ENCODE measurements at places on chromosomes 5 and 9.

- DNase-seq: no peak
These were observed 53.6 kb downstream of the CWC27 start for GRCh38 chr5:64822320-64822719.

DNA sequence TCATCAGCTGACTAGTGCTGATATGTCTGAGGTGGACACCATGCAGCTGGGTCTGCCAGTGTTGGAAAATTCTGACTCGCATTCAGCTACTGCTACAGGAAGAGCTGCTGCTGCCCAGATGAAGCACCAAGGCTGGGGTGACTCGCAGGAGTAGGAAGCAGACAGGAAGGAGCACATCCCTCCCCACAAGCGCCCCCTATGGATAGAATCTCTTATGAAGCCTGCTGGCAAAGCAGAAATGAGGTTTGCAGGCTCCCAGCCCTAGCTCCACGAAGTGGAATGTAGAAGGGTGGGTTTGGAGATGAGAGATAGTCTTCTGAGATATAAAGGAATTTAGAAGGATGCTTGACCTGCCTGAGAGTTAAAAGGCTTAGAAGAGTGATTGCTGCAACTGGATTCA is 443.0 kb downstream of the ACTL7B start:
- no peak for DNase-seq

- DNase-seq: no peak
These were observed 1.6 kb downstream of the AIF1L start for GRCh38 chr9:131097948-131098278.

DNA sequence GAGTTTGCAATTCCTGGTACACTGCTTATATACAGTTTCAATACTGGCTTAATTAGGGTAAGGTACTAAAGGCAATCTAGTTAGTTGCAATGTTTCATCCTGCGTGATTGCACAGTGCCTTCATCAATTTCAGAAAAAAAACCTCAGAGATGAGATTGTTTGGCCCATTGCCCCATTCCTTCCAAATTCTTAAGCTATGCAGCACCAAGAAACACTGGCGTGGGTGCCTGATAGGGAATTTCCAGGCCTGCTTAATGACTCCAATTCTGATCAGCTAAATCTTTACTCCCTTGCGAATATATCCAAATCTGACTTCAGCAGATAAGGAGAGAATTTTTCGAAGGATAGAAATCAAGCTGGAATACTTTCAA is 35.9 kb upstream of the GAS1 start:
- DNase-seq: peak; percentile 58

- DNase-seq: no peak
These were observed 110.8 kb upstream of the GRIN3A start for GRCh38 chr9:101849102-101849707.

GRCh38 chr9:124623966-124624734 is 117.0 kb upstream of the NR5A1 start:
- no peak for DNase-seq

DNA sequence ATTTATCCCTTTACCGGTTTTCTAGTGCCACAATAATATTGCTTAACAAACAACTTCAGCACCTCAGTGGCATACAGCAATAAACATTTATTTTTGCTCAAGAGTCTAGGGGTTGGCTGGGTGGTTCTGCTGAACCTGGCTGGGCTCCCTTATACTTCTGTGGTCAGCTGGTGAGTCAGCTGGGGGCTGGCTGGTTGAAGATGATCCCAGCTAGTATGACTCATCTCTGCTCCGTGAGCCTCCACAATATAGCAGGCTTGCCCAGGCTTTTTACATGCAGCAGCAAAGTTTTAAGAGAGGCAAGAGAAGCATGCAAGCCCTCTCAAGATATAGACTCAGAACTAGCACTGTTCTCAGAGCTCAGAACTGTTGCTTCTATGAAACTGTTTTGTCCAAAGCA is 523.5 kb upstream of the CLINT1 start:
- peak; percentile 96 for DNase-seq

GRCh38 chr5:153755913-153756500 is 265.5 kb downstream of the GRIA1 start:
- DNase-seq: peak; percentile 56

- peak; percentile 48 for DNase-seq
These were observed 74.0 kb downstream of the PRR16 start for GRCh38 chr5:120538149-120538548.

DNA sequence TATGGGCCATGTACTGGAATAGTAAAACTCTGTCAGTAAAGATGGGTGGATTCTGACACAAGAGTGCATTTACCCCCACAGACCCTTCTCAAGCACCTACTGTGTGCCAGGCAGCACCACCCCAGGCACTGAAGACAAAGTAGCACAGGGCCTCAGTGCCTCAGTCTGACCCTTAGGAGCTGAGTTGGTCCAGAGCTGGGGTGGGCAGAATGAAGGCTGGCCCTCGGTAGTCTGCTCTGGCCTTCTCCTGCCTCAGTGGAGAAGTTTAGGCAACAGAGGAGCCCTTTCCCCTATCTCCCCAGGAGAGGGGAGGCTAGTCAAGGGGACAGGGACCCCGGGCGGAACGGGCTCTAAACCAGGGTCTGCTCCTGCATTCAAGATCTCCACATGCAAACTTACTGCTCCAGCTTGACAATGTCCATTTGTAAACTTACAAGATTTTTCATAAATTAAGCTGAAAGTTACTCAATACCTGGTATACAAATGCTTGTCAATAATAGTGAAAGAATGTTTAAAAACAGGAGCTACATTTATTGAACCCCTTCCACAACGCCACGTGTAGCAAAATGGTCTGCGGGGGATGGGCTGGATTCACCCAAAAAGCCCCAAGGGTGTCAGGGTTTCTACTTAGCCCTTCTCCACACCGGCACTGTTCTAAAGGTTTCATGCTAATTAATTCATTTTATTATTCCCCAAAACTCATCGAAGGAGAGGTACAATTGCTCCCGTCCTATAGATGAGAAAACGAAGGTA is 1.5 kb downstream of the VDAC1 start:
- no peak for DNase-seq

GRCh38 chr5:13939638-13940037 is 4.8 kb downstream of the DNAH5 start:
- no peak for DNase-seq

DNA sequence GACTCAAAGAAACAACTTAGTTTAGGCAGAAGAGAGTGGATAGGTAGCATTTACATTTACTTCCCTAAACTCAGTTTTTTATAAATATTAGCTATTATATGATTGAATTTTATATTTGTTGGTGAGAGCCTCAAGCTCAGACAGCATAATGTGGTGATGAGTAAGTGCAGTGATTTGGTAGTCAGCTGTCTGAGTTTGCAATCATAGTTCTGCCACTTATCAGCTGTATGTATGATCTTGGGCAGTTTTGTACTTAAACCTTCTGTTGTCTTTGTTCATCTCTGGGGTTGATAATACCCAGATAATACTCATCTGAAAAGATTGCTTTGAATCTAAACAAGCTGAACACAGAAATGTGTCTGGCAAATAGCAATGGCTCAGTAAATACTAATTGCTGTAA is 108.8 kb downstream of the ANXA1 start:
- DNase-seq: no peak

DNA sequence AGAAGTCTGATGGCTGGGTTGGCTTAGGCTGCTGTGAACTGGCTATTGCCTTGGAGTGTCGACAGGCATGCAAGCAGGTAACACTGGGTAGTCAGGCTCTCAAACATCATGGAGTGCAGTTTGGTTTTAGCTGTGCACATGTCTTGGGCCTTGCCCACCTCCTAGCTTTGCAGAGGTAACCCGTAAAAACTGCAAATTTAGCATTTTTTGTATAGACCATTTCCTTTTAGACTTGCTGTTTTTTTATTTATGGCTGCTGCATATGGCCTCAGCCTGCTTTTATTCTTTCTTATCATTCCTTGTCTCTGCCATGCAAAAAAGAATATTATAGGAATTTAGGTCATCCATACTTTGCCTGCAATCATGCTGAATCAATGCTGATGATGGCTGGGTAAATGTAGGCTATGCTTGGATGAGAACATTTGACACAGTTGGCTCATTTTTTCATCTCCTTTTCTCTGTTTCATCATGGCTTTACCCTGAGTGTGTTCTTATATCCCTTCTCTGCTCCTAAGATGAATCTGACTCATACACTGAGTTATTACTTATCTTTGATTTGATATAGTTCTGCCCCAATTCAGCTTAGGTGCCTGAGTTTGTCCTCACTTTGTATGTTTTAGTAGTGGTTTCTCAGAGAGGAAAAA is 27.2 kb downstream of the RECK start:
- DNase-seq: no peak

GRCh38 chr9:117092582-117092981 is 322.3 kb downstream of the ASTN2 start:
- DNase-seq: peak; percentile 24

DNA sequence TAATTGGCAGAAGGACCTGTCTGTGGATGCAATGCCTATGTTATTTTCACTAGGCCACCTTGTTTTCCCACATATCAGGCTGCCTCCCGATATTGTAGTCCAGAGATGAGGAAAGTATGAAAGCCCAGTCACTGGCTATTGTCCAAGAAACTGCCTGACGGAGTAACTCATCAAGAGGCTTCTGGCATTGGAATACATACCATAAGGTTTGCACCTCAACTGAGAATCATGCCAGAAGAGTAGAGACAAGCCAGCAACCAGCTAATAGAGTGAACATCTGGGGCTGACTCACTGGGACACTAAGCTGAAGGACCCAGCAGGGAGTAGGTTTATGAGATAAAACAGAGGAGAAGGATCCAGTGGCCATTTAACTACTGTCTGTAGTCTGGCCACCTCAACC is 137.2 kb upstream of the FST start:
- DNase-seq: peak; percentile 99

DNA sequence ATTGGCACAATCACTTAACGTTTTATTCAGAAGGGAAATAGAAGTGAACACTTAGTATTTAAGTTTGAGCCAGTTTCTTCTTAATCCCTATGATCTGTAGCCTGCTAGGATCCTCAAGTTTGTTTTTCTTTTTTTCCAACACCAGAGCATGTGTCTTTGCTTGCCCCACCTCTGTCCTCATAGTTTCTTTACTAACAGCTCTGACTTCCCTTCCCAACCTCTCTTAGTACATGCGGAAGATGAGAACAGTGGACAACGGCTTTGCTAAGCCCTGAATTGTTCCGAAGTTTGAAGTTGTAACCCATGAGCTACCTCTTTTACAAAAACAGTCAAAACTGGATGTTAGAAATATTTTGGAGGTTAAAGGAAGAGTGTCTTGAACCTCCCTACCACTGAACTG is 61.7 kb upstream of the TAF11L2 start:
- DNase-seq: peak; percentile 27

DNA sequence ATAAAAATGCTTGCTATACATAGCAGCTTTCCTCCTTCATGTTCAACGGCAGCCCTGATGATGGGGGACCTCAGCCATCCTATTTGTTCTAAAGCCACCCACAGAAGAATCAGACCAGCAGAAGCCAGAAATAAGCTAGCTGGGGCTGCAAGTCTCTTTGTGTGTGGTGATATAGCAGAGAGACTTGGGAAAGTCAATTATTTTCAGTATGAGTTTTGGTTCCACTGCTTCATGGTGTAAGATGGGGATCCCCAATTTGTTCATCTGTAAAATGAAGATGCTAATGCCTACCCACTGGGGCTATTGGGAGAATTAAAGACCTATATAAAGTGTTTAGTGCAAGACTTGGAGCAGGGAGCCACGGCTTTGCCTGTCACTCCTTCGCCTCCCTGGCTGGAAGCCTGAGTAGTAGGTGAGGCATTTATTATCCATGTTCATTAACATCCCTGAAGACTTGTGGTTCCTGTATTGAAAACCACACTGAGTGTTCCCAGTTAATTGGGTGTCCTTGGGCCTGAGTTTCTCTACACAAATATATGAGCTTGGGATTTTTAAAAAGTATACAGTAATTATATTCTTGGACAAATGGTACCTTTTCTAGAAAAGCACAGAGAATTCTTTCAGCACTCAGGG is 210.1 kb upstream of the SLC24A2 start:
- DNase-seq: peak; percentile 25

GRCh38 chr9:125910286-125910685 is 163.1 kb downstream of the PBX3 start:
- no peak for DNase-seq

- DNase-seq: no peak
These were observed 237.9 kb downstream of the TMEM38B start for GRCh38 chr9:105932276-105932675.

DNA sequence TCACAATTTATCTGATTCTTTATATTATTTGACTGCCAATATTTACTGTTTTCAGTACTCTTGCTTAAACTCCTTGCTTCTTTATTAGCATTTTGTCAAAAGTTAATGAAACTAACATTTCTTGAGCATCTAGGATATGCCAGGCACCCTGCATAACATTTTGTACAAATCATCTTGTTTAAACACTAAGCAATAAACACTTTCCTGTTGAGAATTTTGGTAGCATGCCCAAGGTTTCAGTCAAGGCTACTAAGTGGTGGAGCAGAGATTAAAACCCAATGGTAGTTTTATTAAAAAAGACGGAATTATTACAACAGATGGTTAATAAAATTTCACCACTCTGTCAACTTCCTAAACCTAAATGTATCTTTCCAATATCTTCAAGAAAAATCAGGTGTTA is 43.2 kb downstream of the SKIC3 start:
- DNase-seq: no peak

GRCh38 chr5:15074651-15075050 is 203.1 kb upstream of the ANKH start:
- peak; percentile 20 for DNase-seq

DNA sequence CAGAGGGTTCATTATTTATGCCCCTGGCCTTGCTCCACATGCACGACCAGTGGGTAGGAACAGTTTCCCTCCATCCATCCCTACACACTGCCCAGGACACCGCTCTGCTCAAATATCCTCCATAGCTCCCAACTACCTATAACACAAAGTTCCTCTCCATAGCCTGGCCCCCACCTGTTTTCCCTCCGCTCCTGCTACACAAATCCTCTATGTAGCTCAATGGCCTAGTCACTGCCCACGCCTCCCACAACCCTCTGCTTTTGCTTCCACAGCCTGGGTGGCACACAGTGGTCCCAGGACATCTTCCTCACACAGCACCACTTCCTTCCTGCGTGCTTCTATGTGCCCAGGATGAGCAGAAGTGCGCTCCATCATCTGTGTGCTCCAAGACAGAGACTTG is 20.4 kb downstream of the REXO4 start:
- no peak for DNase-seq

- DNase-seq: no peak
These were observed 10.1 kb downstream of the HRH2 start for GRCh38 chr5:175668006-175668405.

DNA sequence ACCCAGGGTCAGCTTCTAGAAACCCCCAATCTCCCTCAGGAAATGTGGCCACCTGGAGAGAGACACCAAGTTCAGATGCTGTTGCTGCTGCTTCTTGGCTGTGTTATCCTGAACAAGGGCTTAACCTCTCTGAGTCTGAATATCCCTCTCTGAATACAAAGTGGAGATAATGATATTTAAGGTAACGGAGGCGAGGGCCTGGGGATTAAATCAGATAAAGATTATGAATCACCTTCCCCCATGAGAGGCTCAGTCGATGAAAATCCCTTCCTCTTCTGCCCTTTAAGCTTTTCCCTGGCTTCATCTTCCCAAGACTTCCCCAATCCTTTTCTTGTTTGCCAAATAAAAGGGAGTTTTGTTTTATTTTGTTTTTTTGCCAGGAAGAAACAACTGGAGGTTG is 8.1 kb upstream of the CPLX2 start:
- no peak for DNase-seq

GRCh38 chr5:54518146-54518817 is 723 bp downstream of the SNX18 start:
- DNase-seq: peak; percentile 46

Data from AG10803 (cell line).